ENCODE measurements at places on chromosomes 16 and 17.
A peak's percentile ranks its signal among the peaks of the same experiment; 100 is the strongest.

DNA sequence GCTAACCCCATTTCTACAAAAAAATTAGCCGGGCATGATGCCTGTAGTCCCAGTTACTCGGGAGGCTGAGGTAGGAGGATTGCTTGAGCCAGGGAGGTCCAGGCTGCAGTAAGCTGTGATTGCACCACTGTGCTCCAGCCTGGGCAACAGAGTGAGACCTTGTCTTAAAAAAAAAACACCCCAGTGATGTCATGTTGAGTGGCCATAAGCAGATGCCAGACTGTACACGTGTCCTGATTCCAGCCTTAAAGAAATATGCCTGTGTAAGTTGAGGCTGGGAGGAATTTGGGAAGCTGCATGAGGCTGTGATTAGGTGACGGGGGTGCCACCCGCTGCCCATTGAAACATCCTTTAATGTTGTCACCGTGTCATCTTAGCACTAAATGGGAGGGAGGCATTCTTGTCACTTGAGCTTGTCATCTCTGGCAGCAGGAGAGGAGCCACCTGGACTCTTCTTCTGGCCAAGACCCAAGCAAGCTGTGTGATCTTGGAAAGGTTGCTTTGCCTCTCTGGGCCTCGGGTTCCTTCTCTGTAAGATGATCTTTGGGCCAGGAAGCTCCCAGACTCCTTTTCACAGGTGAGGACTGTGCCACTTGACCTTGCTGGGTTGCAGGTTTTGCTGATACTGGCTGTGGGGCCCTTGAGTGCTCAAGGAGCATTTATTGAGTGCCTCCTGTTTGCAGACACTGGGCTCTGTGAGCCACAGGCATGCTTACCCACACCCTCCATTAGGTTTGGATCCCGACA lies 98.3 kb upstream of the CIBAR2 start:
- DNase-seq: peak; percentile 89

DNA sequence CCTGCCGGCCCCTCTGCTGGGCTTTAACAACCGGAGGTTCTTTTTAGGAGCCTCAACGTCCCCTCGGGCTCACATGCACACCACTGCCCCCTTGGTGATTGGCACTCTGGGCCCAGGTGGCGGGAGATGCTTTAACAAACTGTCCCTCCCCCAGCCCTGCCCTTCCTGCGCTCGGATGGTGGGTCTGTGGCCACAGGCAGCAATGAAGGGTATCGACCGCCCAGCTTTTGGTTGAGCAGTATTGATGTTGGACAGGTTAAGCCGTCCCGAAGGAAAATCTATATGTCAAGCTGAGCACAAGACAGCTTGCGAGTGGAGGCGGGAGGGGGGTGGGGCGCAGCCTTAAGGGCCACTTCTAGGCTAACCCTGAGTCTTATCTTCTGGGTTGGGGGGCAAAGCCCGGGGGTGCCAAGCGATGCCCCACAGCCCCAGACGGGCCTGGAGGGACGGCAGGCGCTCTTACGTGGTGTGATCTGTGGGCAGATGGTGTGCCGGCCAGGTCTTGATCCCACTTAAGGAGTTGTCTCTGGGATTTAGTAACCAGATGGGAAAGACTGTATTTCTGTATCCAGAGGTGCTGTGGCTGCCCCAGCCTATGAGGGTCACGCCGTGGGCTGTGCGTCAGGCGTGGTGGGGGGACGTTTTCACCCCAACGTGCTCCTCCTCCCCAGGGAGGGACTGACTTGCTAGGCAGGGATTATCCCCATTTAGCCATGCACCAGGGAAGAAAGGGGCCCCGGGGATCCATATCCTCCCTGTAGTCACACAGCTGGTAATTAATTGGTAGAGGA lies 6.2 kb downstream of the GSE1 start:
- DNase-seq: no peak

GRCh38 chr17:22512997-22513538 lies 820.7 kb downstream of the KCNJ18 start:
- no peak for DNase-seq

- DNase-seq: peak; percentile 35
Observed at GRCh38 chr17:47844227-47844626, 3.2 kb upstream of the SCRN2 start.

- DNase-seq: peak; percentile 3
Observed at GRCh38 chr16:68126395-68126794, 41.2 kb downstream of the NFATC3 start.

Data from GM23248 (cell line).